ENCODE measurements at places on chromosomes 5 and 9.
A peak's percentile ranks its signal among the peaks of the same experiment; 100 is the strongest.

- DNase-seq: no peak
Observed at GRCh38 chr9:79940919-79941318, 369.2 kb downstream of the TLE4 start.

DNA sequence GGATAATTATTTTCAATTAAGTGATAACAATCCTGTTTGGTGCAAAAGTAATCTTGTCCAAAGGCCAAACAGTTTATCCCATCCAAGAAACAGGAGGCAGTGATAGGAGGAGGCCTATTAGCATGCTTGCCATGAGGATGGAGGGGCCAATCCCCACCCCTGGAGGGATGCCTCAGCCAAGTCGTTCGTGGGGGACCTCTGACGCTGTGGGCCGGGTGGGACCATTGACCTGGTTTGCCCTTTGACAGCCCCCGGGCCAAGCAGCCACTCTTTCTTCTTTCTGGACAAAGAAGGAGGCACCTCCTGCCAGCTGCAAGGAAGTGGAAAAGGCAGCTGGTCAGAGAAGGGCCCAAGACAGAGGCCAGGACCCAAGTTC, 39.5 kb upstream of the GRHPR start:
- no peak for DNase-seq

GRCh38 chr9:94010980-94011533, 55.9 kb upstream of the BARX1 start:
- no peak for DNase-seq

GRCh38 chr5:1111241-1111726, 579 bp downstream of the SLC12A7 start:
- no peak for DNase-seq

DNA sequence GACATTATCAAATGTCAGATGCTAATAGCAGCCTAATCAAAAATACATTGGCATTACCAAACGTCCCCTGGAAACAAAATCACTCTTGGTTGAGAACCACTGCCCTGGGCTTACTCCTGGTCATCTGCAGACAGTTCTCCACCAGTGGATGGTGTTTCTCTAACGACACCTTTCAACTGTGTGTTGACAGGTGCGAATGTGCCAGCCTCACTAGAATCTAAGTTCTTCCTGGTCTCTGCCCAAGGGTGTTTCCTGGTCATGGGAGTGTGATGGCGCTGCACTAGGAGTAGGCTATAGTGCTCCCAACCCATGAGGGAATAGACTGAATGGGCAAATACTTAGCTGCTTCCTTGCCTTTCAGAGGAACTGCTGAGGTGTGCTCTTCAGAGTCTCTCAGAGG, 105.9 kb downstream of the MRPS27 start:
- DNase-seq: no peak

DNA sequence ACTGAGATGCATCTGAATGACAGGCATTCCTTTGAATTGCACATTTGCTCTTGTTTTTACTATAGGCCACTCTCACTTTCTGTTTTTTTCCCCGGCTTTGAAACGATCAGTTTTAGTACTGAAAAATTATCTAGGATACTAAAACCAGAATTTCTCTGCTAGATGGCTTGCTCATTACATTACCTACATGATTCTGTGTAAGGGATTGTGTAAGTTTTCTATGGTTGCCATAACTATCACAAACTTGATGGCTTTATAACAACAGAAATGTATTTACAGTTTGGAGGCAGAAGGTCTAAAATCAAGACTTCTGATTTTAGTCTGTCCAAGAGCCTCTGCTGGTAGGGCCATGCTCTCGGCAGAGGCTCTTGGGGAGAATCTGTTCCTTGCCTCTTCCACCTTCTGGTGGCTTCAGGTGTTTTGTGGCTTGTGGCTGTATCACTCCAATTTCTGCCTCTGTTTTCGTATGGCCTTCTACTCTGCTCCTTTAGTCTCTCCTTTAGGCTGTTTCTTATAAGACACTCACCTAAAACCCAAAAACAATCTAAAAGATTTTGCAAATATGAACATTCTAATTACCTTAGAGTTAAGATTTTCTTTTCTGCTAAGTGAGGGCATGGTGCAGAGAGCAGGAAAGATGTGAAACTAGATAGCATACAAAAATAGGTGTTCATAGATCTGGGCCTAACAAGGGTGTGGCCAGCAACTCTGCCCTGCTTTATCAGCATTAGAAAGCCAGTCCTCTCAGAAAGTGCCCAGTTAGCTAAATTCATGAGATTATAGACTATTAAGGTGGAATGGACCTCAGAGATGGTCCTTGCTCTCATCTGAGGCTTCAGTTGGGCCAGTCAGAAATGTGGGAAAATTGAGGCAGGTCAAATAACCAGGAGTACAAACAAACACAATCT, 93.3 kb upstream of the CDKN2B start:
- no peak for DNase-seq

DNA sequence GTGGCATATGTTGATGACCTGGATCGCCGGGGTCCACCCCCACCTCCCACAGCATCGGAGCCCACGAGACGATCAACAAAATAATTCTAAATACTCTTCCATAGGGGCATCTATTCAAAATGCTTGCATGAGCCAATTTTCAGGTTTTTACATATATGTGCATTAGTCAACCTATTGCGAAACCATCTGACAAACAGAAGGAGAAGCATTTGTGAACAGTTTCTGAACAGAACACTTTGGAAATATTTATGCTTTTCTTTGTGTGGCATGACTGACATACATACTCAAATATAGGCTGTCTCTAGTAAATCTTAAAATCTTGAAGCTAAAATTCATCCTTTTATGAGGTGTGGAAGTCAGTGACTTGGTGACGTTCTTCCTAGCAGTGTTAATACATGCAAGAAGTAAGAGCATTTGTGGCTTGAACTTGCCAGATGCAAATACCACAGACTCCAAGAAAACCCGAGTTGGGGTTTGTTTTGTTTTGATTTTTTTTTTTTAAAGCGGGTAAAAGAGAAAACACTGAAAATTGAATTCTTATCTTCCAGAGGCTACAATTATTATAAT, 5.3 kb downstream of the GPR151 start:
- no peak for DNase-seq

GRCh38 chr5:128773378-128773777, 191.9 kb upstream of the SLC27A6 start:
- DNase-seq: no peak

- no peak for DNase-seq
Observed at GRCh38 chr9:37371565-37372464, 50.7 kb upstream of the GRHPR start.

DNA sequence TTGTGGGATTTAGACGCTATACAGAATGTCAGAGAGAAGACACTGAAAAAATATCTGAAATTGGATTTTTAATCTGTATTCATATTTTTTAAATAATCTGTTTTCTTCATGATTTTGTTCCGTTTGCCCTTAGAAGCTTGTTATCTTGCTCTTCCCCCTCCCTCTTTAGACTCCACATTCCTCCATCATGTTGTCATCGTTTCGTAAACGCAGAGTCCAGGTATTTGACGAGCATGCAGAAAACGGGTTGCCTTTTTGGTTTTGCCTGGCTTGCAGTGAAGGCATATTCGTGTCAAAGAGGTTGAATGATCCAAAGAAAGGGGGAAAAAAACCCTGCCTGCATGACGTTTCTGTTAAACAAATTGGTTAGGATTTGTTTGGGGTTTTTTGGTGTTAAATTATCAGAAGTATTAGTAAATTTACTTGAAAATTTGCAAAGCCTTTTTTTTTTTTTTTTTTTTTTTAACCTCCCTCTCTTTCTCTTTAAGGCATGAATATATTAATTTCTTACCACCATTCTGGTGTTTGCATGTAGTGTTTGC, 2.9 kb downstream of the SPTAN1 start:
- DNase-seq: no peak

GRCh38 chr5:89850513-89850865, 559.1 kb downstream of the CETN3 start:
- DNase-seq: no peak

DNA sequence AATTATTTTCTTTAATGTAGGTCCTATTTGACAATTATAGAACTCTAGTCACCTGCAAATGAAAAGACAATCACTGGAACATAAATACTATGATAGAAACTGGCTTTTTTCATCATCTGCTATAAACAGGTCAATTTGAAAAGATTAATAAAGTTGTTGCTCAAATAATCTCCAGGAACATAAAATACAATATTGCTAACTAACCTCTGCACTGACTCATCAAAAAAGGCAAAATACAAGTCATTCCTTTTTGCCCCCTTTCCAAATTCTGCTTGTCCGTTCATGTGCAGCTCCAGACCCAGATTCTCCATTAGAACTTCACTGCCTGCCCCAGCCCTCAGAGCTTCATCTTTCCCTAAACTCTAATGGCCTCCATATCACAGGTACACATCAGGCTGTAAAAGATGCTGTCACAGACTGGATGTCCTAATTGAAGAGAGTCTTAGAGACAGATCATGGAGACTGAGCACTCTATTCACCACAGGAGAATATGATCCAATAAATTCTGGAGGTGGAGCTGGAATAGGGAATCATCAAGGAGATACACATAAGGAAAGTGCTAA, 1.6 kb downstream of the DCTN4 start:
- no peak for DNase-seq

DNA sequence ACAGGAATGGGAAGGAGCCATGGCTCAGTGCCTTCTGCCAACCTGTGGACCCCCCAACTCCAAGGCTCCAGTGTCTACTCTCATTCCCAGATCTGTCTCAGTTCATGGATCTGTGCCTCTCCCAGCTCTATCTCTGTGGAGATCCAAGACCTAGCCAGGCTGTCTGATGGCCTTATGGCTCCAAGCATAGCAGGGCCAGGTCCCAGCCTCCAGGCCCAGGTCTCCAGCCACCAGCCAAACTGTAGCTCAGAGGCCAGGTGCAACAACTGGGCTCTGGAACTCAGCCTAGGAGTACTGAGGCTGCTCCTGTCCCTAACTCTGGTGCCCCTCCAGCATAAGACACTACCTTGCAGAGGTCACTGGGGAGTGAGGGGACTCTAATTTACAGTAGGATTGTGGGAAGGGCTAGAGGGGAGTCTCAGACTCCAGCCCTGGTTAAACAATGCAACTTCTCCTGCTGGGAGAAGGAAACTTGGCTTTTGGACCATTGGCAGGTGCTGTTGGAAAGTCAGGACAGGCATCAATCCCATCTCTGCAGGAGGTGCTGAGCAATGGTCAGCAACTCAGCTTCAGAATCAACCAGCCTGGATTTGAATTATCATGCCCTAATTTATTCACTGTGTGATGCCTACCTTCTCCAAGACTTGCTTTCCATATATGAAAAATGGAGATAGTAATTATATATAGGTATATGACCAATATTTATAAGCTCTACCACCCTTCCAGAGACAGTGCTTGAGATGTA, 63.0 kb downstream of the PCDH1 start:
- no peak for DNase-seq

GRCh38 chr5:168377525-168377924, 86.1 kb downstream of the WWC1 start:
- DNase-seq: no peak

DNA sequence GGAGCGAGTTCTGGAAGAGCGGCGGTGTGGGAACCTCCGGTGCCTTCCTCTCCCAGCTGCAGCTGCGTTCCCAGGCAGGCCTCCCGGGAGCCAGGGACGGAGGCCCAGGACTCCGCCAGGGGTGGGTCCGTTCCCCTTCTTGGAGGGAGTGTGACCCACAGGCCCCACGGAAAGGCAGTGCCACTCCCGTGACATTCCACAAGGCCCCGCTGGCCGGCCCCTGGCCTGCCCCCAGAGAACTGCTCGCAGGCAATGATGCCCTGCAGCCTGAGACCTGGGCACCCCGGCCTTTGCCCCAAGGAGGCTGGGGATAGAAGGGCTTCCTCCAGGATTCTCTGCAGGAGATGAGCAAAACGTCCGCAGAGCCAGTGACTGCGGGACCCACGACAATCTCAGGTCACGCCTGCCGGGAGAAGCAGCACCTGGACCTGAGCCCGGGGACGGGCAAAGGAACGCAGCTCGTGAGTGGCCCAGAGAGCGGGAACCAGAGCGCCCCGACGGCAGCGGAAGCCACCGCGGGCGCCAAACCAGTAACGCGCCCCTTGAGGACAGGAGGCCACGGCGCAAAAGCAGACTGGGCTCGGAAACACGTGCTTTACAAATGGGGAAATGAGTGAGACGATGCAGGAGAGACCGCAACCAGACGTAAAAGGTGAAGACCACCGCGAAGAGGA, 9.3 kb downstream of the OBP2B start:
- DNase-seq: peak; percentile 35

DNA sequence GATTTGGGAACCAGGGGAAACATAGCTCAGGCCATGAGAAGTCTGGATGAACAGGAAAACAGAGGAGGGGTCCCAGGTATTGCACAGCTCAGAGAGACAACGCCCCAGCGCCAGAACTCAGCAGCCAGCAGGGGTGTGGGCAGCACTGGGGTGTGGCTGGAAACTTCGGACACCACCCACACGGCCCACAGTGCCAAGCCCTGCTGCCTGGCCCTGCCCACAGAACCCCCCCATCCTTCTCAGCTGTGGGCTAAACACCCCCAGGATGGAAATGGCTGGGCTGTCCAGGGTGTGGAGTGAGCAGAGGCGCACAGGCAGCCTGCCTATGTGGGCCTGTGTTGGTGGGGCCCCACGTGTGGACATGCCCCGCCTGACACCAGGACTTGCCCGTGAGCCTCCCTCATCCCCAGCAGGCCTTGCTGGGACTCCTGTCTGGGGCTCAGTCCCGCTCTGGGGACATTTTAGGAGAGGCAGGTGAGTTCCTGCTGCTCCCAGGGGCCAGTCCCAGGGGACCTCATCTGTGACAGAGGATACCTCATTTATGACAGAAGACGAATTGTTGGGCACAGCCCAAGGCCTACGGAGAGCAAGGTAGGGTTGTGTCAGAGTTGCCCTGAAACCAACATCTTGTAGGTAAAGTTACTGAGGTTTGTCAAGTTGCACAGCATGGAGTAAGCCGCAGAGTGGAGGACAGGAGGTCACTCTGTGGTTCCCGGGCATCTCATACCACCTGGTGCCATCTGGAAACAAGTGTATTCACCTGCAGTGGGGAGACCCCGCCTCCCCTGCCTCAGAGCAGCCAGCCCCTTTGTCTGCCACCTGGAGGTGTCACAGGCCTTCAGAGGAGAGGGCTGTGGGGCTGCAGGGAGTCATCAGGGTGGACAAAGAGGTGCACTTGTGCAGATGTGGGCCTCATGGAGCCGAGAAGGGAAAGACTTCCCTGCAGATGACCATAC, 183.2 kb downstream of the AUH start:
- no peak for DNase-seq

DNA sequence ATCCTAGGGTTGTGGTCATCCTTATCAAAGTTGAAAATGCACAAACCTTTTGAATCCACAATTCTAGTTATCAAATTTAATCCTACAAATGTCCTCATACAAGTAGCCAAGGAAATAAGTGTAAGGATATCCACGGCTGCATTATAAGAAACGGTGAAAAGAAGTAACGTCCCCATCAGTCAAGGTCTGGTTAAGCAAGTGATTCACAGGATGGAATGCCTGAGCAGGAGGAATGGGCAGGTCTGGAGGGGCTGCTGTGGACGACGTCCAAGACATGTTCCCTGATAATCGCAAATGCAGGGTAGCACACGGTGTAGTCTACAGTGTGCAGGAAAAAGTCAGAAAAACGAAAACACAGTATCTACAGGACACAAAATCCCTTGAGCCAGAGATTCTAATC, 118.6 kb downstream of the ADAMTS2 start:
- no peak for DNase-seq

GRCh38 chr5:135391869-135392255, 7.2 kb downstream of the MACROH2A1 start:
- DNase-seq: no peak

GRCh38 chr5:10586008-10586407, 22.1 kb downstream of the ANKRD33B start:
- no peak for DNase-seq
